Nucleus accumbens (tissue), 56 donors: ENCODE measurements at places on chromosomes 5 and 9.
A peak's percentile ranks its signal among the peaks of the same experiment; 100 is the strongest.

GRCh38 chr9:121573717-121574485 is 74.3 kb upstream of the GGTA1 start:
- DNase-seq = no peak

- no peak for DNase-seq
These were observed 25.4 kb downstream of the ABLIM3 start for GRCh38 chr5:149166591-149167100.

DNA sequence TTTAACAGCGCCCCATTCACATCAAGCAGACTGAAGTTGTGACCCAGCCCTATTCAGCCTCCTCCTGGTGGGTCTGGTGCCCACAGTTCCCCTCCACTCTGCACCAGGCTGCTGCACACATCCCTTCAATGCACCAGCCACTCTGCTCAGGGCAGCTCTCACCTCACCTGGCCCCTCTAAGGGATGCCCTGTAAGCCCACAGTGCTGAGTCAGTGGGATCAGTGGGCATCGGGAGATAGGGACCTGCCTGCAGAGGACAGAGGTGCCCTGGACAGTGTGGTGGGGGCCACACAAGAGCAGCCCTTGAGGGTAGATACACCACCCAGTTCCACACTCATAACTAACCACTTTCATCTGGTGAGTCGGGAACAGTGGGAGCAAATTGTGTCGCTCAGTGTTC is 38.3 kb upstream of the S1PR3 start:
- no peak for DNase-seq

GRCh38 chr9:22170990-22171670 is 162.0 kb upstream of the CDKN2B start:
- no peak for DNase-seq

GRCh38 chr5:109750463-109750862 is 60.7 kb downstream of the MAN2A1 start:
- DNase-seq = no peak

DNA sequence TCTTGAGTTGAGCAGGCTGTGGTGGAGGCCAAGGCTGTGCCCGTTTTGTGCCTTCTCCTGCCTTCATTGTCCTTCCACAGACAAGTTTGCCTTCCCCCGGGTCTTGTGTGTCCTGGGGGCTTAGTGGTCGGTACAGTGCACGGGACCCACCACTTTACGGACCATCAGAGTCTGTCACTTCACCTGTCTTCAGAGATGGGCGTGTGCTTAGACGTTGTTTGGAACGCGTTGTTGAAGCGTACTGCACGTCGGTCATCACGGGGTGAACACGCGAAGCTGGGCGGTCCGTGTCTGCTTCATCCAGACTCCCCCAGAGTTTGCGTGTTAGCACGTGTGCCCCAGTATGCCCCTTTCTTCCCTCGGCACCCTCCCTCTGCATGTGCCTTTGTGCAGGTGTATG is 24.8 kb downstream of the CEP72 start:
- DNase-seq = no peak

DNA sequence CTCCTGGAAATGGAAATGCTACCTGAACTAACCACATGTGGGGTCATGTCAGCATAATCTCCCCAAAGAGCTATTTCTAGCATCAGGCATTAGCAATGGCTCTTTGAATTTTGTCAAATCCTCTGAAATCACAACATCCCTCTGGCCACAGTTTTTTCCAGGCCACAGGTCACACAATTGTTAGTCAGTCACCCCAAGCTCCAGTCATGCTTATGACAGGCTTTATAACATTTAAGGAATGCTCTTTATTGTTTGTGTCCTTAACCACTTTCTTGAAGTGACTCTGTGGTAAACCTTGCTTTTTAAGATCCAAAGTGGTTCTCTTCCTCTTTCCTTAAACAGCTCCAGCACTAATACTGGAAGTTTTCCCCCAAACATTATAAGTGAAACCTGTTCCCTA is 169.2 kb upstream of the HMHB1 start:
- no peak for DNase-seq

DNA sequence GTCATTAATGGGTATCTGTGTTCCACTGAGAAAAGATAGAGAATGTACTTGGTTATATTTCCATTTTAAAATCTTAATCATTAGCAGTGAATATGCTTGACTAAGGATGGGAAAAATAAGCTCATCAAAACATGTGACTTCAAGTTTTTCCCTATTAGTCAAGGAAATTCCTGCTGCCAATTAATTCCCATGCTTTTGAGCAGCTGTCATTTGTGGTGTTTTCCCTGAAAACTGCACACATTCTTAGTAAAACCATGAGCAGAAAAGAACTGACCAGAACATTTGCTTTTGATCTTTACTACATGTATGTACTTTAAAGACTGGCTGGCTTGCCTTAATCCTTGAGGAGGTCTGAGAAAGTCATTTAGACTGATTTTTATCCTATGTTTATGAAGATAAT is 75.2 kb downstream of the AOPEP start:
- DNase-seq = no peak

- DNase-seq = no peak
These were observed 22.1 kb downstream of the JADE2 start for GRCh38 chr5:134547579-134547978.

- no peak for DNase-seq
These were observed 1.5 kb downstream of the CLTA start for GRCh38 chr9:36192196-36192595.

- no peak for DNase-seq
These were observed 72.9 kb downstream of the COL27A1 start for GRCh38 chr9:114228016-114228808.

- no peak for DNase-seq
These were observed 53.3 kb upstream of the ATP10B start for GRCh38 chr5:160905285-160905684.

- DNase-seq = no peak
These were observed 330.3 kb downstream of the IRX1 start for GRCh38 chr5:3925935-3926334.

DNA sequence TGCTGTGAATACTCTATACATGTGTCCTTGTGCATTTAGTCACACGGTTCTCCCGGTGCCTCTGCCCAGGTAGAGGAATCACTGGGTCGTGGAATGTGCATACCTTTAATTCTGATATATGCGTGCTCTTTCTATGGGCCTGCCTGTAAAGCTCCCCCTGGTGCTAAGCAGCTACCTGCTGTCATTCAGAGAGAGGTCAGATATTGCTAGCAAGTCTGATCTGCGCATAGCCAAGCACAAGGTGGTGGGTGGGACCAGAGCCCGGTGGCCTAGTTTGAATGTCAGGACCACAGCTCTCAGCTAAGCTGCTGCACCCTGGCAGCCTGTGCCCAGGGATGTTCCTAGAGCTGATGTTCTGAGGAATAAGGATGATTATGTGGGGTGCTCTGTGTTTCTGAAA is 33.4 kb downstream of the TJP2 start:
- DNase-seq = no peak

- no peak for DNase-seq
These were observed 672.8 kb downstream of the ACTL7B start for GRCh38 chr9:108182950-108183381.

- DNase-seq = no peak
These were observed 441.5 kb downstream of the DNAH5 start for GRCh38 chr5:13503017-13503416.

- DNase-seq = peak; percentile 2
These were observed 142.9 kb upstream of the MSX2 start for GRCh38 chr5:174581479-174581878.

DNA sequence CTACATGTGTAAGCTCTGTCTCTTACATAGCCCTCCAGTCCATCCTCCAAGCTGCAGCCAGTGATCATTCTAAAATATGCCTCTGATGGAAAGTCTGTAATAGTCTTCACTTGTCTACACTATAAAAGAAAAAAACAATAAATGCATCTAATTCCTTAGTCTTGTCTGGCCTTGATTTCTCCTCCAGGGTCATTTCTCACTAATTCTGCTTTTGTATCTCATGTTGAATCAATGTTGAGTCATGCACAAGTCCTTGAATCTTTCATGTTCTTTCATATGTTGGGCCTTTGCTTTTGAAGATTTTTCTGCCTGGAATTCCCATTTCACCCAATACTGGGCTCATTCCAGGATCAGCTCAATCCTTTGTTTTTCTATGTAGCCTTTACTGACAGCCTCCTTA is 121.1 kb upstream of the TRIM32 start:
- DNase-seq = no peak

GRCh38 chr9:92506184-92506857 is 24.0 kb upstream of the ASPN start:
- no peak for DNase-seq

DNA sequence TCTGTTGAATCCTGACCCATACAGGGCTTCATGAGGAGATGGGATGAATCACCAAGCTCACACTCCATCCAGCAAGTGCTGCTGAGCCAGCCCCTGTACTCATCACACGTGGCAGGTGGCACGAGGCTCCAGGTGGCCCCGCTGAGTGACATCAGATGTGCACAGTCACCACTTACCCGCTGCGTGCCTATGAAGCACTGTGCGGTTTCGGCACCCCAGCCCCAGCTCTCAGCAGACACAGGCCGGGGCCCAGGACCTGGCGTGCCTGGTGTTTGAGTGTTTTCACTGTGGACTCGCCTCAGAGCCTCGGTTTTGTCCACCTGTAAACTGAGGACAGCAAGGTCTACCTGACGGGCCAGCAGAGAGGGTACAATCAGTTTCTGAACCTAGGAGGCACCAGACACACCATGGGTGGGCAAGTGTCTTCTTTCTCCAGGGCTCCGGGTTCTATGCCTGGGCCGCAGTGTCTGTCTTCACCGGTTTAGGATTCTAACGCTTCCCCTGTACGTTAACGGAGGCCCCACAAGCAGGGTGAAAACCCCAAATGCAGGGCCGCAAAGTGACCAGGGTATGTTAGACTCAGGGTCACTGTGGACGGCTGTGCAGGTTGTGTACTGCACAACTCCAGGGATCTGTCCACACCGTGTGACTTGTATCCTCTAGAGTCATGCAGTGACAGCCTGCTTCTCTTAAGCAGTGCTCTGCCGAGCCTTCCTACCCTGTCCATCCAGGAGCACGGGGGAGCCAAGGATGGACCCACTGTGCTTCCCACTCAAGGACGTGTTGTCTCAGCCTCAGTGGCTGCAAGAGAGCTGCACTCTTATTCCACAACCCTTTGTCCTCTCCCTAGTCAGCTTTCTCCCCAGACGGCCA is 44.3 kb upstream of the COL5A1 start:
- no peak for DNase-seq

- DNase-seq = no peak
These were observed 12.7 kb downstream of the RLN1 start for GRCh38 chr9:5326893-5327548.

DNA sequence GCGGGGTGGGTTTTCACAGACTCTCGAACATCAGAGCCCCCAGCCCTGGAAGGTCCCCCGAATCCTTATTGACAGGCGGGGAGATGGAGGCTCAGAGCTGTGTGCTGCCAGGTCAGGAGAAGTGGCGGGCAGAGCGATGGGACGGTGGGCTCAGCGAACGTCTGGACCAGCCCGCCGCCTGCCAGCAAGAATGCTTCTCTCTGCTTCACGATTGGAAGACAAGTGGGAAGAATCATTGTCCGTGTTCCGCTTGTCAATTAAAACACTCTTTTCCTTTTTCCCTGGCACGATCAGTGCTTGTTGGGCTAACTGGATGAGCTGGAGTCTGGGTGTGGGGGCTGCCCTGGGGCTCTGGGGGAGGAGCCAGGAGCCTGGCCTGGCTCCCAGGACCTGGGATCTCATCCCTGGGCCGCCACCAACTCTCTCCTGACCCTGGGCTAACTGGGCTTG is 1.6 kb downstream of the COL5A1 start:
- DNase-seq = no peak

GRCh38 chr9:103116246-103116645 is 121.1 kb downstream of the CYLC2 start:
- DNase-seq = no peak

- peak; percentile 59 for DNase-seq
These were observed 885 bp downstream of the RNF44 start for GRCh38 chr5:176536132-176536901.

DNA sequence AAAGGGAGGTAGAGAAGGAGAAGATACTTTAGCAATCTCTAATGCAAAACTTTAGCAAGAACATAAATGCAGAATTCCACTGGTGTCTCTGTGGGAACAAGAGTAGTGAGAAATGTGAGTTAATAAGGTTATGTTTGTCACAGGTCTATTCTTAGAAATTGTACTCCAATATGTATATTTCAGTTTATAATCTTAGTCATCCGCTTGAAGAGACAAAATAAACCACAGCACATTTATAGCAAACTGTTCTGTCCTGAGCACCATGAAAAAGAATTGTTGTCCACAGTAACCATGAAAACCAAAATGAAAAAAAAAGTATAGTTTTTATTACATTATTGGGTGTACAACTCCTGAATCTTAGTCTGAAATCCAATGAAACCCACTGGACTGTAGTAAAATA is 93.6 kb upstream of the TSLP start:
- DNase-seq = no peak

DNA sequence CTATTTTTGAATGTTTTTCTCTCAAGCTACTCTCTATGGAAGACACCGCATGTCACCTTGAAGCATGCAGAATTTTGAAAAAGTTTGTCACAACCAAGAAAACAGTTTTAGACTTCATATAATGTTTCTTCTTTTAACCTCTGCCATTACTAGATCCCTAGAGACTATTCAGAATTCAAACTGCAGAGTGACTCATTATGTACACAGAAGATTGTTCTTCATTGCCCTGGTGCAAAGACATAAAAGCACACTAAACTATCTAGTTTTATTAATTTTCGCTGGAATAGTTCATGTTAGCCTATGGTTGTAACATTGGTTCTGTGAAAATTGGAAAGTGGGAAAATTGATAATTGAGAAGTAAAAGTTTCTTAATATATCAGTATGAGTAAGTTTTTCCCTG is 18.4 kb downstream of the F2RL2 start:
- no peak for DNase-seq

GRCh38 chr5:111582993-111583601 is 70.8 kb upstream of the STARD4 start:
- no peak for DNase-seq

DNA sequence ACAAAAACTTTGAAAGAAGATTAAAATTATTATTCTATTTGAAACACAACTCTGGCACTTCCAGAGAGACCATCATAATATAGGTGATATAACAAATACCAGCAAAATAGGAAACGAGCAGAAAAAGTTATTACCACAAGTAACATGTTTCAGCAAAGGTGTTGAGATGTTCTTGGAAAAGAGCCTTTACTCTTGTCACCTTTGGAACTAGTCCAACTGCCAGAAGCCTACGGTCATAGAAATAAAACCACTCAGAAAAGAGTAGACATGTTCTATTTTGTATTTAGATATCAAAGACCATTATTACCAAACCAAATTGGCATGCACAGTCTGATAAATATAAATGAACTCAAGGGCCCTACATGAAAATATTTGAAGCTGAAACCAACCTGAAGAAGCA is 145.0 kb upstream of the DMAC1 start:
- no peak for DNase-seq

DNA sequence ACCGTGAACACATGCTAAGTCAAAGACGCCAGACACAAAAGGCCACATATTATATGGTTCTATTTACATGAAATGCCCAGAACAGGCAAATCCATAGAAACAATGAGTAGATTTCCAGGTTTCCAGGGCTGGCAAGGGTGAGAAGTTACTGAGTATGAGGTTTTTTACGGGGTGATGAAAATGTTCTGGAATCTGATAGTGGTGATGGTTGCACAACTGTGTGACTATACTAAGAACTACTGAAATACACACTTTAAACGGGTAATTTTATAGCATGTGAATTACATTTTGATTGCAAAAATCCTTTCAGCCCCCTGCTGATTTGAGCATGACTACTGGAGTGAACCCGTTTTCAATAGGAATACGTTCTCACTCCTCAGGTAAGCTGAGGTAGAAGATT is 46.7 kb upstream of the TBC1D9B start:
- no peak for DNase-seq

- DNase-seq = no peak
These were observed 87.3 kb upstream of the GNAQ start for GRCh38 chr9:78118742-78119473.

GRCh38 chr9:124448019-124448418 is 2.2 kb upstream of the ADGRD2 start:
- peak; percentile 3 for DNase-seq
